ENCODE measurements at places on chromosomes 6 and 20.

DNA sequence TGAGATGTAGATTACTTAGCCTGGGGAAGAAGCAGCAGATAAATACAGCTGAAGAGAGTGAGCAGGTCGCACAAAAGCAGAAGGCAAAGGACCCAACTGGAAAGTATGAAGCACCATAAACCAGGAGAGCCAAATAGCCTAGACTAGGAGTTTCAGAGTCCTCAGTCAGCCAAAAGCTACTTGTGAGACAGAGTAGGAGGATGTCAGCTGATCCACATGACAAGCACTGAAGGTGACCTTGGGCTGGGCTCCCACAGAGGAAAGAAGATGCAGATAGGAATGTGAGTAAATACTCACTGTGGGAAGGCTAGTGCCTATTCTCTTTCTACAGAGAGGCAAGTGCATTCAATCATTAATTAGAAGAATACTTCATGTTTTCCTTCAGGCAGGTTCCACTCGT is 274.0 kb upstream of the POU3F2 start:
- peak; percentile 32 for DNase-seq

DNA sequence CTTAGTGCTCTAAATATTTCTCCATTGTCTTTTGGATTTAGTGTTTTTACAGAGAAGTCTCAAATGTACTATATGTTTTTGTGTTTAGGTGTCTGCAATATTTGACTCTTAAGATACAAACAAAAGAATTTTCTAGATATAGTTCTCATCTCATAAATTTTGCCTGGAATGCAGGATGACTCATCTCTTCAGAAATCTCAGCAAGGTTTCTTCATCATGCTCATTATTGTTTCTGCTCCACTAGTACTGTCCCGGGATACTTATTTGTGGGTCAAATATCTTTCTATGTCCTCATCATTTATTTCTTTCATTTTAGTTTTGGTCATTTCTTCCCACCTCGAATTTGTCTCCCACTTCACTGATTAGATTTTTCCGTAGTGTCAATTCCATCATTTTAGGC is 9.5 kb downstream of the AHI1 start:
- no peak for DNase-seq

DNA sequence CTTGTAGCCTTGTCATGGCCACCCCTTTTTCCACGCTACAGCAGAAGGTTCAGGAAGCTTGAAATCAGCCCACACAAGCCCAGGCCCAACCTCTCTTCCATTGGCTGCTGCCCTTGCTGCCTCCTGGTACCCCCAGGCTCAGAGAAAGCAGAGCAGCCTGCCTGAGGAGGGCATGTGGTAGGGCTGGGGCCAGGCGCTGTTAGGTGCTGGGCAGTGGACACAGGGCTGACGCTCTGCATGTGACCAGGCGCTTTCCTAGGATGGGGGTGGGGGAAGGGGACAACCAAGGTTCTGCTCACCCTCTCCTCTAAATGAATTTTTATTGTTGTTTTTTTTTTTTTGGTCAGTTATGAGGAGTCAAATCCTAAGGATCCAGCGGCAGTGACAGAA is 36.3 kb upstream of the ID1 start:
- no peak for DNase-seq

GRCh38 chr6:42007286-42008137 is 42.8 kb upstream of the TAF8 start:
- DNase-seq, result no peak

DNA sequence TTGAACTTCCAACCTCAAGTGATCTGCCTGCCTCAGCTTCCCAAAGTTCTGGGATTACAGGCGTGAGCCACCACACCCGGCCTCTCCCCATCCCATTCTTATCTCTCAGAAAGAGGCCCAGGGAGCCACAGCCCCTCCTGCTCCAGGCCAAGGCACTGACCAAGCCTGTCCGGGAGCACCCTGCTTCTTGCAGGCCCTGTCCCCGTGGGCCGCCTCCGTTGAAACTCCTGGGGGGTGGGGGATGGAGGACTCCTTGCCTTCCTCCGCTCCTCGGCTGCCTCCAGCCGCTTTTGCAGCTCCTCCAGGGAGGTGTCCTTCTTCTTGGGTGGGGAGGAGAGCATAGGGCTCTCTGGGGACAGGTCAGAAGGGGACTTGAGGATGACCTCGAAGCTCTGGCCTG is 9.7 kb downstream of the STMN3 start:
- DNase-seq, result no peak

- DNase-seq, result no peak
These were observed 7.9 kb downstream of the RIN2 start for GRCh38 chr20:19765913-19766312.

DNA sequence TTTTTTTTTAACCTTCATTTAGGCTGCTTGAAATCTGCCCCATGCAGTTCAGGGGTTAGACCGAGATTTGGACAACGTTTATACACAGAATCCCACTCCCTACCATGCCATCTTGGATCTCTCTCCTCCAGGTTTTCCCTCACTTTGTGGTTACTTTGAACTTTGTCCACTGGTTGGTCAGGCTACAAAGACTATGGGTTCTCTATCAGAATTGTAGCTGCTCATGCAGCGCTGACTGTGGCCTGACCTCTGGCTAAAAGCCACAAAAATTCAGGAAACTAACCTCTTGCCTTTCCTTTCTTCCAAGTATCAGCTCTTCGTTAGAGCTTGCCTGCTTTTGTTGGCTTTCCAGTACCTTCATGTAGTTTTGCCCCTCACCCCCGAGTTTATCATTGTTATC is 44.9 kb upstream of the KCNG1 start:
- no peak for DNase-seq

DNA sequence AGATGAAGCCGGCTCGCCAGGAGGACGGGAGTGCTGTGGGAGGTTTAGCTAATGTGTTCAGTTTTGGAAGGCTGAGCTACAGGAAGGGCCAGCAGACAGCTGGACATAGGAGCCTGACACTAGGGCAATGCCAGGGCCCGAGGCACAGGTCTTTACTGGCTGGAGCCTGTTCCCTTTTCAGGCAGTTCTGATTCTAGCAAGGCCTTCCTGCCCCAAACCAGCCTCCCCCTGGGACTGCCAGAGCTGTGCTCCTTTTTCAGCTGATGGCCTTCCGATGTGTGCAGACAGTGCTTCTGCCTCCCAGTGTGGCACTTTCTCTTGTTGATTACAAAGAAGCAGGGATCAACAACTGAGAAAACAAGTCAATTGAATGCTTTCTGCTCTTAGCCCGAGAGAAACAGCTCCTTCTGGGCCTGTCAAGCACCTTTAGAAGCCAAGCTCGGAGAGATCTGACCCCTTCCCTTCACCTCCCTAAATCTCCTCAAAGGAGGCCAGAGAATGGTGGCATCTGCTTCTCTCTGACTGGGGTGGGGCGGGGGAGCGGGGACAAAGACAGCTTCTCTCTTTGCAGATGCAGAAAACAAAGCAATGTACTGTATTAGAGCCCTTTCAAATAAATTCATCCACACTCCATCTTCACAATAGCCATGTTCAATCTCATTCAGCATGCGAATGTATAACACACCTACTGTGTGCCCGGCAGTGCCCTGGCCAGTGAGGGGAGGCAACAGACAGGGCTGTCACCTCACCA is 63.2 kb downstream of the RAB44 start:
- DNase-seq, result no peak

- no peak for DNase-seq
These were observed 106.3 kb upstream of the GJE1 start for GRCh38 chr6:142026471-142026870.

GRCh38 chr6:37102299-37103168 is 67.4 kb upstream of the PIM1 start:
- peak; percentile 97 for DNase-seq

DNA sequence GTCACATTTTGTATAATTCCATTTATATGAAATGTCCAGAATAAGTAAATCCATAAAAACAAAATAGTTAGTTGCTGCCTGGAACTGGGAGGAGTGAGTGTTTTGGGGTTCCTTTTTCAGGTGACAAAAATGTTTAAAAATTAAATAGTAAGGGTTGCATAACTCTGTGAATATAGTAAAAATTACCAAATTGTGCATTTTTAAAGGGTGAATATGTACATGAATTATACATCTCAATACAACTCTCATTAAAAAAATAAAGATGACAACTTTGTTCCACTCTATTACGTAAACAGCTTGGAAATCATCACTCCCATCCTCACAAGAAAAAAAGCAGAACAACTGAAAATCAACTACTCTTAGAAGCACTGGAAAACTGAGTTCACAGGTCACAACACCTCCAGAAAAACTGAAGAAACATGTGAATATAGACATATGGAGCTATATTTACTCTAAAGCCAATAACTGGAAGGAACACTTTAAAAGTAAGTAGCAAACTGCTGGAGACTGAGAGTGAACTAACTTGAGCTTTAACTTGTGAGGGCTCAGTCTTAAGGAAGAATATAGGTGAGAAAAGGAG is 40.0 kb downstream of the RANBP9 start:
- no peak for DNase-seq

DNA sequence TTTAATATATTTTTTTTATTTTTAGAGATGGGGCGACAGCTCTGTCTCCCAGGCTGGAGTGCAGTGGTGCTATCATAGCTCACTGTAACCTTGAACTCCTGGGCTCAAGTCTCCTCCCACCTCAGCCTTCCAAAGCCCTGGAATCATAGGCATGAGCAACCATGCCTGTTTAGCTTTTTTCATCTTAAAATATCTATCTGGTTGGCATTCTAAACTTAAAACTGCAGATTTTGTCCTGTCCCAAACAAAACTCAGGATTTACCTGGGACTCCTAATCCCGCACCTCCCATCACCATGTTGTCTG is 124.7 kb downstream of the SULF2 start:
- DNase-seq, result no peak

DNA sequence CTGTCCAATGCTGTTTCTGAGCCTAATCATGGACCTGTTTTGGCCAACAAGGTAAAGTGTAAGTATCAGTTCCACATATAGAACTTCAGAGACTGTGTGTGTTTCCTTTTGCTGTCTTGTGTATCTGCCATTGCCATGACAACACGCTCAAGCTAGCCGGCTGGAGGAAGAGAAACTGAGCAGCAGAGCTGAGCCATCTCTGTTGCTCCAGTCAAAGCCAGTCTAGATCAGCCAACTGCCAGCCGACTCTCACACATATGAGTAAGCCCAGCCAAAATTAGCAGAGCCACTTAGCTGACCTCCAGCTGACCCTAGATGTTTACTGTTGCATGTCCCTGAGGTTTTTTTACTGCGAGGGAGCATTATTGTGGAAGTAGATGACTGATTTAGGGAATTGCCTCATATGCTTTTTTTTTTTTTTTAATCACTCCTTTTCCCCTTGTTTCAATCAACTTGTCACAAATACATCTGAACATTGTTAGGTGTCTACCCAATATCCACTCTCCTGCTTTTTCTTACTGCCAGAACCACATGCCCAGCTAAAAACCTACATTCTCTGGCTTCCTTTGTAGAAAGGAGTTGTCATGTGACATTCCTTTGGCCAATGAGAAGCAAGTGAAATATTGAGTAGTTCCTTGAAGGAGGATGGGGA is 304.3 kb upstream of the SUPT3H start:
- DNase-seq, result no peak

DNA sequence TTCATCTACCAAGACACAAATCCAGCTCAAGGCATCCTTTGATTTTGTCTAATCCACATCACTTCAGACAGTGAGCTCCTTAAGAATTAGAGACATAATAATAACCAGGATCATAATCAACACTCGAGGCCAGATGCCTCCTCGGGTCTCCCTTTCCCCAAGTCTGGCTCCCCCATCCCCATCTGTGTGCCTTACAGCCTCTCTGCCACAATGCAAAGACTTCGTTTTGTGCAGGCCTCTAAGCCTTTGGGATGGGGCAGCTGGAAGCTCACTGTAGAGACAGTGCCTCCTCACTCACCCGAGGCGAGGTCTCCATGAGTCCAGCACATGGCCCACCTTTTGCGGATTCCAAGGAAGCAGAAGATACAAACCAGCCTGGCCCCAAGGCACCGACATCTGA is 30.3 kb downstream of the LRFN2 start:
- no peak for DNase-seq

- DNase-seq, result no peak
These were observed 18.9 kb downstream of the KLHL31 start for GRCh38 chr6:53646606-53647005.

GRCh38 chr6:71481801-71482200 is 193.2 kb downstream of the OGFRL1 start:
- no peak for DNase-seq

- no peak for DNase-seq
These were observed 284.4 kb upstream of the CDH4 start for GRCh38 chr20:60967431-60968316.

DNA sequence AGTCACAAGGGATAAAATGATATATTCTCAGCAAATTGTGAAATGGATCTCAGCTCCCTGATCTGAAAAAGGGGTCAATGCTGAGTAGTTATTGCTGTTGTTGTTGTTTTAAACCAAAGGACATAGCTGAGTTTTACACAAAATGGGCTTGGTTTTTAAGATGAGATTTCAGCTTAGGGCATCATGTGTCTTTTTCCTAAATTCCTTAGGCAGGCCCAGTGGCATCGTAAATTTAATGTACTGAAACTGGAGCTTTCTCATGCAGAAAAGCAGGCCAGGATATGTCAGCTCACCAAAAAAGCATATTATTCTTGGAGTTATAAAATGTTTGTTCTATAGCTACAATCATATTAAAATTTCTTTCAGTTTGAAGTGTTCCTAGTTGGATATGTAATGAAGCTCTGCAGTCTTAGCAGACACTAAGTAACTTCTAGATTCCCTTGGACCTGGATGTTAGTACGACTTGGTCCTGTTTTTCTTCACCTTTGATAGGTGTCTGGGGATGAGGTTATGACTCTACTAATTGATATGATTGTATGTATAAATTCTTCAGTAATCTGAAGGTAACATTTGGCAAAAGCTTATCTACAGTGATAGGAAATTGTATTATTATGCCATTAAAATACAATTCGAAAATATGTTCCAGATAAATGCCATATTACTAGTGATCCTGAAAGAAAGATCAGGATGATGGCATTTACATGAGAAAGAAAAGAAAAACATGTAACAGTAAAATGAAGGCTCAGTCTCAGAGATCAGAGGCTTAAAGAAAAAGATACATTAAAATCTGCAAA is 663.3 kb downstream of the RFPL4B start:
- no peak for DNase-seq

- no peak for DNase-seq
These were observed 284.2 kb upstream of the CHD6 start for GRCh38 chr20:41902346-41902745.

- no peak for DNase-seq
These were observed 33.1 kb upstream of the CLIC5 start for GRCh38 chr6:46048646-46049297.

- DNase-seq, result no peak
These were observed 14.1 kb upstream of the CALHM6 start for GRCh38 chr6:116447052-116447451.

DNA sequence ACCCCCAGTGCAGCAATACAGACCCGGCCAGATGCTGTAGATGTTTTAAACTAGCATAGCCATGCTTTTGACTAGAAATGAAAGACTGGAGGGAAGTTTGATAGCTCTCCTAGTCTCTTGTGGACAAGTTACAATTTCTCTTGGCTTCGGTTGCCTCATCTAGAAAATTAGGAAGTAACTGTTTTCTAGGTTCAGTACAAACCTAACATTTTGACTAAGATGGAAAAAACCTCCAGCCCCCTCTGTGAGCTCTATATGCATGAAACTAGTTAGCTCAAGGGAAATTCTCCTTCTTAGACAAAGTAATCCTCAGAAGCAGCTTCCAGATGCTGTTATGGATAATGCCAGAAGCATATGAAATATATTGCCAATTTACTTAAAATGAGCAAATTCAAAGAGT is 86.6 kb downstream of the RNF144B start:
- DNase-seq, result no peak

Measured in NCI-H345 (cell line).